ENCODE measurements at places on chromosomes 4 and X.

DNA sequence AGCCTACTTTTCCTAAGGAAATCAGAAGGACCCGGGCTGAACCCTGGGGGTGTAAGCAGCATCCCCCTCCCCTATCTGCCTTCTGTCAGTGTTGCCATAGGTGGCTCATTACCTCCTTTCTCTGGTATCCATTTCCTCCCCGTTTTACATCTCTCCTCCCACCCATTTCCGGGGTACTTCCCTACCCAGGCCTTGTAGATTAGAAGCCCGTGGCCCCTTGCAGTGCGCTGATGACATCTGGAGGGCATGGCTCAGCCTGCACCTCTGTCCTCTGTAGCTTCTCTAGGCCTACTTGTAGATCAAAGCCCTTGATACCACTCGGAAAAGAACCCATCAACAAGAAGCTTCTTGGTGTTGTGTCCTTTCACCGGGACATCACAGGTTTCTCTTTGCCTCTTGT, 71.8 kb downstream of the NBDY start:
- peak; percentile 14 for DNase-seq

GRCh38 chrX:30713061-30713525, 59.9 kb downstream of the GK start:
- DNase-seq = peak; percentile 83

GRCh38 chr4:158500054-158500453, 21.6 kb upstream of the RXFP1 start:
- no peak for DNase-seq

DNA sequence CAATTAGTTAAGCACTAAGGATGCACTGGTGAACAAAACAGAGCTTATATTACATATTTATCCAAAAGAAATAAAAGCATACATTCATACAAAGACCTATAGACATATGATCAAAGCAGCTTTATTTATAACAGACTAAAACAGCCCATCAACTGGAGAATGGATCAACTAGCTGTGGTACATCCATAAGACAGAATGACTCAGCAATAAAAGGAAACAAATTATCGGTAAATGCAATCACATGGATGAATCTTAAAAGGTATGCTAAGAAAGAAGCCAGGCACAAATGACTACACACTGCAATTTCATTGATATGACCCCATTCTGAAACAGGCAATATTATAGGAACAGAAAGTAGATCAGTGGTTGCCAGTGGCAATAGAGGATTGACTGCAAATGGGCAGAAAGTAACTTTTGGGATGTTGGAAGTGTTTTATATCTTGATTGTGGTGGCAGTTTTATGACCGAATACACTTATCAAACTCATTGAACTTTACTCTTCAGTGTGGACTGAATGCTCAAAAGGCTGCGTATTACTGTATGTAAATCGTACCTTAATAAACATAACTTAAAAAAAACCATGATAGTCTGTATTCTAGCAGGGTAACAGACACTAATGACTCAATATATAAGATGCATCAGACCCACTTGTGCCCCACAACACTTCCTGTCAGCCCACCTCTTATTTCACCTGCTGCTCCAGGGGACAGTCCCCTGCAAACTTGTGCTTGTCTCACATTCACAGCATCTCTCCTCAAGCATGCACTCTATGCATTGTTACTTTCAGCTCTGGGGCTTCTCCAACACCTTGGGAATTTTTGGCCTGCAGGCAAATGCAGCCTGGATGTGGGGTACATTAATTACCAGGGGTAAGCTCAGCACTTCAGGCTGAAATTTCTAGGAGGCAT, 59.1 kb downstream of the MID1IP1 start:
- no peak for DNase-seq

GRCh38 chr4:137420901-137421396, 111.3 kb downstream of the PCDH18 start:
- no peak for DNase-seq

DNA sequence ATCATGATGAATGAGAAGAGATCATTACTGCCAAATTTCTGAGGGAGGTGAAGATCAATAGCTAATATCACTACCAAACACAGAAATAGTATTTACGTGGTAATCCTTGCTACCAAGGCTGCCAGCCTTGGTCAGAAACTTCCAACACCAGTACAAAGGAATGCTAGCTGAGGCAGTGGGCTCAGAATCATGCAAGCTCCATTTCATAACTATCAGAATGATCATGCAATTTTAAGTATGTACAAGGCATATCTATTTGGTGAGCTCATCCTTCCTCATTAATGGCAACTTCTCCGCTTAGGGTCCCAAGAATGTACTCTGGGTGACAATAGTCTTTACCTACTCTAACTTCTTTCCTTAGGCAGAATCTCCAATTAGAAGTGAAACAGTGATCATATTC, 135.0 kb downstream of the GPC3 start:
- DNase-seq = no peak

DNA sequence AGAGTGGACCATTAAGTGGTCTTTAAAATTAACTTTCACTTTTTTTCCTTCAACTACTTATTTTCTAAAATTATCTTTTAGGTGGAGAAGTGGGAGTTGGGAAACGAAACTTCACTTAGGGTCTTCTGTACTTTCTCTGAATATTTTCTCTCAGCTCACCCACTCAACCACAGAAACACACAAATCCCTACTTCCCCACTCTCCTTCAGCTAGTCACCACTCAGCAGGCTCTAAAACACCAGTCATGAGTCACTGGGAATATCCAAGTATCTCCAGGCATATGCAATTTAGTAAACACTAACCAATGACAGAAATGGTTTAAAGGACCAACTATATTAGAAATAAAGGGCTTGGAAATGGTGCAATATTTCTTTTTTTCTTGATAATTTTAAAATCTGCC, 153.0 kb upstream of the RPS6KA6 start:
- DNase-seq = no peak

DNA sequence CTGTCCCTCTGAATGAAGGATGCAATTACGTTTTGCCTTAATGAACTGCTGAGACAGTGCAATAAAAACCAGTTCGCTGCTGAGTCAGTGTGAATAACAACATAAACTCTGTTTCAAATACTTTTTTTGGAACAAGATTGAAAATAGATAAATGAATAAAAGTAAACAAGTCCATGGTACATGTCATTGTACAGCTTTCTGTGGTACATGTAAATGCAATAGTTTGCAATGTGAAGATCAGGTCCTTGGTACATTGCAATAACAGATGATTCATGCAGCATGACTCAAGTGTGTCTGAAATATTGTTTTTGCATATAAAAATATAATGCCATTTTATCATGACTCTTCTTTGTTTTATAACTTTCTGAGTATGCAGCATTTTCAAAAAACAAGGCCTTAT, 193.4 kb upstream of the PACRGL start:
- peak; percentile 87 for DNase-seq

DNA sequence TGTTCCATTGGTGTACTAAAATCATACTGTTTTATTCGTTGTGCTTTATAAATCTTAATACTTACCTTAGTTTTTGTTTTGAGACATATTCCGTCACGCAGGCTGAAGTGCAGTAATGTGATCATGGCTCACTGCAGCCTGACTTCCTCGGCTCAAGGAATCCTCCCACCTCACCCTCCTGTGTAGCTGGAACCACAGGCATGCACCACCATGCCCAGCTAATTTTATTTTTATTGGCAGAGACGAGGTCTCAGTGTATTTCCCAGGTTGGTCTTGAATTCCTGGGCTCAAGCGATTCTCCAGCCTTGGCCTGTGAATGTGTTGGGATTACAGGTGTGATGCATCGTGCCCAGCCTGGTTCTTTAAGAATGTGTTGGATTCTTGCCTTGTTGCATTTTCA, 24.4 kb upstream of the DCK start:
- DNase-seq = no peak

- DNase-seq = no peak
Observed at GRCh38 chr4:26462874-26463273, 27.4 kb downstream of the CCKAR start.

- peak; percentile 46 for DNase-seq
Observed at GRCh38 chr4:101357751-101358150, 10.4 kb upstream of the PPP3CA start.

DNA sequence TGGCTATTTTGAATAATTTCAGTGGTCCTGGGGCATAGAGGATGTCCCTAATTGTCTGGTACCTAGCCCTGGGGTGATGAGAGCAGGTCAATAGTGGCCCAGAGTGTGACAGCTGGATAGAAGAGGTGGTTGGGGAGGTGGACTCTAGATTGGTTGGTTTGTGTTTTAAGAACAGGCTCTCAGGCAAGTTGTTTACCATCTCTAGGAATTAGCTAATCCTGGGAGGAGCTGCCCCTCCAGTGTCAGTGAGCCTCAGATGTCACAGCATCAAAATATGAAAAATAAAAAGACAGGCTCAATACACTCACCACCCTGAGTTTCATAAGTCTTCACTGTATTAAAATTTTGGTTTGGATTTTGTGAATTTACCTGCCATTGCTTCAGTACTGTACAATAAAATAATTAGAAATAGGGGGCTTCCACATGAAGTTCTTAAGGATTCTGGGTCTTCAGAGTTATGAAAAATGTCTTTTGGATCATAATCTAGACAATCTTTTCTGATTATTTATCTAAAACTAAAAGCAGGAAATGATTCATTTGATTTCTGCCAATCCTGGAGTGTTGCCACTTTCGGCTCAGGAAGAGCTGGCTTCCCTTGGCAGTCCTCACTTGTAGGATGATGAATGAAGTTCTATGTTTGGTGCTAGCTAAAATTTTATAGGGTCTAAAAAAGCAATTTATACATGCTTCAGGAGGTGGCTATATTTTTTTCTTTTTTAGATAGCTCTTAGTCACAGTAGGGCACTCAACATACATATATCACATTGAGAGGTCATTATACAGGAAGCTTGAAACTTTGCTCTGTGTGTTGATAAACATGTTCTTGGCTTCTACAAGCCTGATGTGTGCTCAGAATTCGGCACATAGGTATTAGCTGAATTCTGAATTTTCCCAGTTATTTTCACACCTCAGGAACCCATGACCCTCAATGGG, 395.1 kb downstream of the RAB28 start:
- no peak for DNase-seq

DNA sequence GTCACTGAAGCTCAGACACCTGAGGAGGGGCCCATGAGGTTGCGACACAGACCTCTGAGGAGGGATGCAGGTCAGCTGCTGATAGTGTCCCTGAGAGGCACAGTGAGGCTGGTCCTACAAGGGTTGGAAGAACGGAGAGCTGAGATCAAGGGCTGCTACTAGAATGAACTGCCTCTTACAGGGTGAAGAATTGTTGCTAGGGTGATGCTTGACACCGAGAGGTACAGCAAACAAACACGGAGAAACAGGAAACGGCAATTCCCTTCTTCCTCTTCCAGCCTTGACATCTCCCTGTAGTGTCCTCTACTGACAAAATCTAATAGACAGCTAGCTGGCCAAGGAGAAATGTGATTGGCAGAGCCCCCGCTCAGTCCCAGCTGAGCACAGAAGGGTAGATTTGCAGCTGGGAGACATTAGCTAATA, 11.8 kb upstream of the HPGDS start:
- DNase-seq = no peak

- DNase-seq = no peak
Observed at GRCh38 chrX:9482408-9482807, 17.6 kb downstream of the TBL1X start.

- DNase-seq = no peak
Observed at GRCh38 chr4:129378364-129378763, 282.4 kb downstream of the C4orf33 start.

- no peak for DNase-seq
Observed at GRCh38 chr4:75781305-75781704, 56.9 kb downstream of the USO1 start.

GRCh38 chrX:19647731-19648588, 132.7 kb upstream of the MAP3K15 start:
- no peak for DNase-seq

DNA sequence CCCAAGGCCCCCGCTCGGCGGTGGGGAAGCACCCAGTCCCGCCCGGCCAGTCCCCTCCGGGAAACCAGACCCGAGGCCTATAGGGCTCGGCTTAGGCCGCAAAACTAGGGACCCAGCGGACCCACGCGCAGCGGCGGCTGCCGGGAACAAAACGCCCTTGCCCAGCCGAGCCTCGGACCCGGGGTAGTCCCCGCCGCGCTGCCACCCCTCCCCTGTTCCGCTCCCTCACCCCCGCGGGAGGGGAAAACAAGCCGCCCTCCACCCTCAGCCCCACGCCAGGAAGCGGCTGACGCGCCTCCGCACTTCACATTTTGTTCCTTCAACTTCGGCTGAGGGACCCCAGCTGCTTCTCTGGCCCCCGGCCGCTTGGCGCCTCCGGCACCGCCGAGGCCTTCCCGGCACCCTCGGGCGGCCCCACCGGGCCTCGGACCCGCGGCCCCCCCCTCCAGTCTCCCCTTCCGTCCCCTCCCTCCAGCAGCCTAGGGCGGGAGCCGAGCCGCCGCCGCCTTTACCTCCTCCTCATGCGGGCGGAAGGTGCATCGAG, 694 bp downstream of the PDS5A start:
- DNase-seq = peak; percentile 37

DNA sequence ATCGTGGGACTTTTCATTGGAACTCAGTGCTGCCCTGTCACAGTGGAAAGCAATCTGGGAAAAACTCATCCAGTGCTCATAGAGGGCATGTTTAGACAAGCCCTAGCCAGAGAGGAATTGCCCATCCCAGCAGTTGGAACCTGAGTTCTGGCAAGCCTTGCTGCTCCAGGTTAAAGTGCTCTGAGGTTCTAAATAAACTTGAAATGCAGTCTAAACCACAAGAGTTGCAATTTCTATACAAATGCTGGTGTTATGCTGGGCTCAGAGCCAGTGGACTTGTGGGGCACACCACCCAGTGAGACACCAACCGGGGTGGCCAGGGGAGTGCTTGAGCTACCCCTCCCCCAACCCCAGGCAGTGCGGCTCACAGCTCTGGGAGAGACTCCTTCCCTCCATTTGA, 142.8 kb upstream of the PPP1R2C start:
- no peak for DNase-seq

- DNase-seq = peak; percentile 50
Observed at GRCh38 chr4:77052352-77052751, 23.4 kb downstream of the CCNI start.

DNA sequence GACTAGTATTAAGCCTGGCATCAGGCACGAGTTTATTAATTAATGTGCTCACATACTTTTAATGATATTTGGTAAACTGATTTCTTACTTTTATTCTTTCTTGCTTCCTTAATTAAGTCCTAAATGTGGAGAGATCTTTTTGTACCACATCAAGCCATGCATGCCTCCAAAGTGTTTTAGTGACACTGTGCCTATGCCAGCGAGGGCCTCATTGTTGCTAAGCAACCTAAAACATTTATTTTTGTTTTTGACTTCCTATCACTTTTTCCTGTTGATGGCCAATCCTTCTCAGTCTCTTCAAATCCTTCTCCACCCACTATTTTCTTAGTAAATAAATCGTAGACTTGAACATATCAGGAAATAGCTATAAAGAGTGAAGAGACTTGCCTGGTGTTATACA, 5.5 kb upstream of the NSUN7 start:
- DNase-seq = no peak

GRCh38 chr4:189941005-189941450, 356 bp downstream of the FRG1 start:
- no peak for DNase-seq

- DNase-seq = peak; percentile 12
Observed at GRCh38 chrX:71292669-71293365, 8.7 kb upstream of the ITGB1BP2 start.

DNA sequence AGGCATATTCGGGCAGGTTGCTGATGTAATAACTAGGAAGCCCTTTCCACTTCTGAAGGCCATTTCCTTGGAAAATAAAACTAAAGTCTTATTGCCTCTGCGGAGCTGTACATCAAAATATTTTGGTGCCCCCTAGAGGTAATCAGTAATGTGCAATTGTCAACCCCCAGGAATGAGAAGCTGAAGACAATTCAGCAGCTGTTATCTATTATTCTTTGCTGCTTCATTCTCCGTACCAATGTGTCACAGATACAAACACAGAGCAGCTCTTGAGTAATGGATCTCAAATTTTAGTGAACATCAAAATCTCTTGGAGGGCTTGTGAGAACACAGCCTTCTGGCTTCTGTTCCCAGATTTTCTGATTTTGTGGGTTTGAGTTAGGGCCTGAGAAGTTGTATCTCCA, 3.5 kb upstream of the SLIT2 start:
- peak; percentile 86 for DNase-seq

Data from fibroblast of pulmonary artery (primary cell).